ENCODE measurements at places on chromosomes 11 and 22.

- H3K4me3 ChIP-seq = no peak overlapping the region
- no peaks in the 10 kb centered on the region for H3K36me3 ChIP-seq
Measured at GRCh38 chr22:27135031-27135981, 477.9 kb downstream of the MIAT start.

- no peaks in the 10 kb centered on the region for H3K36me3 ChIP-seq
- H3K4me3 ChIP-seq = no peak overlapping the region
- DNase-seq = no peak
Measured at GRCh38 chr11:100910808-100911207, 218.8 kb downstream of the PGR start.

GRCh38 chr22:37316875-37317371, 34.6 kb downstream of the CYTH4 start:
- no peak overlapping the region for H3K27ac ChIP-seq
- no peaks in the 10 kb centered on the region for H3K4me1 ChIP-seq
- peaks cover 5% of the 10 kb centered on the region for H3K27me3 ChIP-seq
- H3K36me3 ChIP-seq = no peaks in the 10 kb centered on the region
- no peak overlapping the region for H3K4me3 ChIP-seq

DNA sequence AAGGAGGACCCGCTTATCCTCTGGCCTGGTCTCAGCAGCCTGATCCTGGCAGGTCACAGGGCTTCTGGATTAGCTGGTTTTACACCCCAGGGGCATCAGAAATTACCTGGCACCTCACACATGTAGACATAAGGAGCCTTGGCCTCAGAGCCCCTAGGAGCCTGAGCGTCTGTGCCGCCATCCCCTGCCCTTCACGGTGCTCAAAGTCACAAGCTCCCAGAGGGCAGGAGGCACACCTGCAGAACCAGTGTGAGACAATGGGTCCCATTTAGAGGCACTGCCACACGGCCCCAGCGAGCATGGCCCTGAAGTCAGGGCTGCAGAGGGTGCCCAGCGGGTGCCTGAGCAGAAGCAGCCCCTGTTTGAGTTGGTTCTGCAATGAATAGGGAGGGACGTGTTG, 3.9 kb downstream of the DGKZ start:
- no peaks in the 10 kb centered on the region for H3K27me3 ChIP-seq
- DNase-seq = no peak
- H3K4me1 ChIP-seq = peaks cover 41% of the 10 kb centered on the region

GRCh38 chr11:26558190-26558589, 13.9 kb downstream of the MUC15 start:
- H3K36me3 ChIP-seq = no peaks in the 10 kb centered on the region
- H3K4me3 ChIP-seq = no peak overlapping the region
- DNase-seq = no peak
- no peak overlapping the region for H3K27ac ChIP-seq
- H3K27me3 ChIP-seq = no peaks in the 10 kb centered on the region

DNA sequence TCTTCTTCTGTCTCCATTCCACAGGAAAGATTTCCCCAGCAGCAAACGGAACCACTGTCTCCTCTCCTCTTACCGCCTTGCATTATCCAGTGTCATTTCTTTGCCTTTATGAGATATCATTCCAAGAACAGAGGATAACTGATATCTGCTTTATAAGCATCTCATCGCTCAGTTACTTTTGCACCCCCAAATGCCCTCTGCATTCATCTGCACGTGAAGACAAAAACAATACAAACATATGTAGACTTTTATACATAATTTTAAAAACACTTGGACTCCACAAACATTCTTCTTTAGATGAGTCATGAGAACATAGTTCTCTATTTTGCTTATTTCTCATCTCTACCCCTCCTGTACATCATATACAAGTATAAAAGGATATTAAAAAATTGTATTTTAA, 512 bp upstream of the OR51T1 start:
- no peak for DNase-seq
- H3K4me3 ChIP-seq = no peak overlapping the region
- no peaks in the 10 kb centered on the region for H3K36me3 ChIP-seq
- no peak overlapping the region for H3K27ac ChIP-seq
- H3K4me1 ChIP-seq = no peaks in the 10 kb centered on the region

DNA sequence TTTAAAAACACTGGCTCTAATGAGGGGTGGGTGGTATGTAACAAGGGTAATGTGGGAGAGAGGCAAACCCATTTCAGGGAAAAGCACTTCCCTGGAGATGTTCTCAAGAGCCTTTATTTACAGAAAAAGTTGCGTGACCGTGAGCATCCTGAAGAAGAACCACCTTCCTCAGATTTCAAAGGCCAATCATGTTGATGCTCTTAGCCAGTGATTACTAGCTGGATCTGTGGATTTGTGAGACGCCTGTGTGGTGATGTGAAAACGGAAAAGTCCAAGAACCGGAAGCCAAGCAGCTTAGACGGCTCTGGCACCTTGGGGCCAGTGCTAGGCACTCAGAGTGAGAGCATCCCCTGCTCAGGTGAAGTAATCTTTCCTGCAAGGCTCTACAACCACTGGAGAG, 12.6 kb upstream of the UBASH3B start:
- H3K4me1 ChIP-seq = peaks cover 16% of the 10 kb centered on the region
- H3K36me3 ChIP-seq = no peaks in the 10 kb centered on the region
- H3K4me3 ChIP-seq = no peak overlapping the region
- DNase-seq = no peak
- H3K27me3 ChIP-seq = no peaks in the 10 kb centered on the region
- peak overlapping the region; percentile 42 for H3K27ac ChIP-seq

GRCh38 chr11:104791896-104792295, 106.4 kb downstream of the CASP12 start:
- H3K27me3 ChIP-seq = no peaks in the 10 kb centered on the region
- no peaks in the 10 kb centered on the region for H3K36me3 ChIP-seq
- peaks cover 6% of the 10 kb centered on the region for H3K4me1 ChIP-seq
- H3K4me3 ChIP-seq = no peak overlapping the region
- H3K27ac ChIP-seq = no peak overlapping the region
- no peak for DNase-seq

GRCh38 chr22:38442967-38443627, 11.9 kb downstream of the KCNJ4 start:
- no peaks in the 10 kb centered on the region for H3K27me3 ChIP-seq
- H3K36me3 ChIP-seq = no peaks in the 10 kb centered on the region
- H3K4me3 ChIP-seq = no peak overlapping the region

- H3K4me1 ChIP-seq = no peaks in the 10 kb centered on the region
- H3K27me3 ChIP-seq = no peaks in the 10 kb centered on the region
- no peak for DNase-seq
- no peaks in the 10 kb centered on the region for H3K36me3 ChIP-seq
- no peak overlapping the region for H3K4me3 ChIP-seq
Measured at GRCh38 chr11:35978891-35979290, 35.0 kb downstream of the LDLRAD3 start.
